Dermis blood vessel endothelial cell (primary cell): ENCODE measurements at places on chromosomes 16 and 17.

GRCh38 chr17:4861052-4861451 lies 27.9 kb downstream of the MINK1 start:
- DNase-seq, result no peak

DNA sequence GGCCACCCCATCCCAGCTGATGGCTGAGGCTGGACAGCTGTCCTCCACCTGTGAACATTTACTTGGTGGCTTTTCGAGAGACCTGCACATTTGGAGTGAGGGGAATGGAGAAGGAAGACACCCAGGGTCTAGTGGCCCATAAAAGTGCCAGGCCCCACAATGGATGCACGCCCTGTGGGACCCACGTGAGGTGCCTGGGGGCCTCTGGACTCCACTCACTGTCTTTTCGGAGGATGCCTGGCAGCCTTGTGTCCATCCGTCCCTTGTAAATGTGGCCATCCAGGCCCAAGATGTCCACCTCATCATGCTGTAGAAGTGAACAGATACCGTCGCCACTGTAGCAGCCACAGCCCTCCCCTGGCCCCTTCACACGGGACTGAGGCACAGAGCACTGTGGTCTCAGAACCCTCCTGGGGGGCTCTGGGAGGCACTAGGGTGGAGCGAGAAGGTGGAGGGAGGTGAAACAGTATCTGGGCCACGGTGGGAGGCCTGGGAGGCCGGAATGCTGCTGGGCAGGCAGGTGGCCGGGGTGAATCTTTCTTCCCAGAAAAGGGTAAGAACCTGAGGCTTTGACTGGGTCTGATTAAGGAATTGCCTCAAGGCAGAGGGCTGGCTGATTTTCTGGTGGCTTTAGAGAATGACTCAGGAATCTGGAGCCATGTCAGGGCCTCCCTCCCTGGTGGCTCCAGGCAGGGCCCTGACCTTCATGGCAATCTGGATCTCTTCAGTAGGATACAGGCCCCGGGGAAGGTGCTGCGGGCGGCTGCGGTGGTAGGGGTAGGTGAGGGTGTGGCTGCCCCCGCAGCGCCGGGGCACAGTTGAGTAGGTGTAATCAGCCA lies 11.5 kb downstream of the UBALD2 start:
- DNase-seq, result no peak

- DNase-seq, result no peak
Observed at GRCh38 chr17:34859652-34860051, 101.6 kb downstream of the CCT6B start.

DNA sequence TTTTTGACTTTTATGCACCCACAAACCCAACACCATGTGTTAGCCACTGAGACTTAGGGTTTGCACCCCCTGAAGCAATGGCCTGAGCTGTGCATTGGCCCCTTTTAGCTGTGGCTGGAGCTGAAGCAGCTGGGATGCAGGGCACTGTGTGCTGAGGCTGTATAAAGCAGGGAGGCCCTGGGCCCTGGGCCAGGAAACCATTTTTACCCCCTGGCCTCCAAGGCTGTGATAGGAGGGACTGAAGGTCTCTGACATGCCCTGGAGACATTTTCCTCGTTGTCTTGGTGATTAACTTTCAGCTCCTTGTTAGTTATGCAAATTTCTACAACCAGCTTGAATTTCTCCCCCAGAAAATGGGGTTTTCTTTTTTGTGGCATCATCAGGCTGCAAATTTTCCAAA lies 6.7 kb upstream of the ANKFN1 start:
- DNase-seq, result no peak

DNA sequence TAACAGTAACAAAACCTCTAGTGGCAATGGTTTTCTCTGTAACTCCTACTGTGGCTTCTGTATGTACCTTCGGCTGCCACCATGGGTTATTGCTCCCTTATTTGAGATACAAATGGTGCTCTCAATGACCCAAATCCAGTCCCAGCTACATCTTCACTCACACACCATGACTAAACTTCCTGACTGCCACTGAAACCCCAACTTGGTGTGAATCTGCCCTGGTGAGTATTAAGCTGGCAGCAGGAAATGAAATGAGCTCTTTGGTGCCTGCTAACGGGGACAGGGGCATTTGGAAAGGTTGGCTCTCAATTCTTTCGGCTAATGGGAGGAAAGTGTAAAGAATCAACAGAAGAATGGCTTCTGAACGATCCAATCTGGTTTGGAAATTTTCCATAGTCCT lies 7.5 kb upstream of the SLC35B1 start:
- DNase-seq, result no peak
